ENCODE measurements at places on chromosomes 4 and X.

- no peak for DNase-seq
These were observed 62.2 kb upstream of the GPR78 start for GRCh38 chr4:8517946-8518345.

DNA sequence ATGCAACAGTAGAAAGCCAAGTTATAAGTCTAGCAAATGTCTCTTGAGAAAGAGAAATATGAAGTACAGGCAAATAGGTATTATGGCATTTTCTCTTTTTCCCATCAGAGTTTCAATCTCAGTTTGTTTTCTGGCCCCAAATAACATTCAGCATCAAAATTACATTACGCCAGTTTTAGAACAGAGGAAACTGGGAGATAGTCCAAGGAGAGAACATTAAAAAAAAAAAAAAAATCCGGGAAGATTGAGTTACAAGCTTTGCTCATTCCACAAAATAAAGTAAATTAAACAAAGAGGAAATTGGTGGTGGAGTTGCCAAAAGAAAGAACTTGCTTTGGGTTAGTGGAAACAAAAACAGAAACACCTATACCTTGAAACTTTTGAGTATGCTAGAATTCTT lies 50.4 kb upstream of the IL13RA2 start:
- no peak for DNase-seq

GRCh38 chr4:162683659-162684370 lies 482.9 kb downstream of the NAF1 start:
- DNase-seq = no peak

DNA sequence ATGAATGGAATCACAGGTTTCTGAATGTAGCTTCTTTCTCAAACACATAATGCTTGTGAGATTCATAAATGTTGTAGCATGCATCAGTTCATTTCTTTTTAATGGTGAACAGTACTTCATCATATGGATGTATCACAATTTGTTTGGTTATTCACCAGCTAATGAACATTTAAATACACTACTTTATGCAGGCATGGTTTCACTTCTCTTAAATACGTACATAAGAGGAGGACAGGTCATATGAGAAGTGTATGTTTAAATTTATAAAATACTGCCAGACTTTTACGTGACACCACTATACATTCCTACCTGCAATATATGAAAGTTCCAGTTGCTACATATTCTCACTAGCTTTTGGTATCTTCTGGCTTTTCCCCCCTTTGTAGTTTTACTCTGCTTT lies 65.4 kb downstream of the ANKRD17 start:
- no peak for DNase-seq

DNA sequence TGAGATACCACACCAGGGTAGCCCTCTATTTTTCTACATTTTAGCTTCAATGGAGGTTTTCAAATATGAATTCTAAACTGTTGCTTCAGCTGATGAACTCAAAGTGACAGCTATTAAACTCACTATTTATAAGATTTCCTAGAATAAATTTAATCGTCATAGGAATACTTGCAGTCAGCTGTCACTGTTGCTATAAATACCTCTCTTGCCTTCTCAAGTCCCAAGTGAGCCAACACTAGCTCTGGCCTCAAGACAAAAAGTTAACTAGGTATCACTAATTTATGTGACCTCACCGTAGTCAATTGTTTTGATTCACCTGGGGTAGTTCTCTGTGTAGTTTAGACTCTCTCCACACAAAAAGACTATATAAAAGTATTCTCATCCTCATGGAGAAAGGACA lies 34.3 kb upstream of the PROM1 start:
- DNase-seq = no peak

GRCh38 chr4:11904846-11905739 lies 476.4 kb upstream of the HS3ST1 start:
- no peak for DNase-seq

DNA sequence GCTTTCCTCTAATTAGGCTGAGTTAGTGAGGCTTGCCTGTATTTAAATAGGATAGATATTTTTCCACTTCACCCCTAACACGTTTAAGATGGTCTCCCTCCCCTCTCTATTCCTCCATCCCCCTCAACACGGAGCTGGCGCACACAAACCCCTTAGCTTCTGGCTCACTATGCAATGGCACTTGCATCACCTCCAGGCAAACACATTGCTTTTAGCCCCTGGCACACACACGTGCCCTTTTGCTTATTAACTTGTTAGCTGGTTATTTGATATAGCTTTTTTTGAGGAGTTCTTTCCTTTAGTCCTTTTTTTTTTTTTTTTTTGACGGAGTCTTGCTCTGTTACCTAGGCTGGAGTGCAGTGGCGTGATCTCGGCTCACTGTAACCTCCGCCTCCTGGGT lies 94.3 kb downstream of the HDAC8 start:
- peak; percentile 25 for DNase-seq

DNA sequence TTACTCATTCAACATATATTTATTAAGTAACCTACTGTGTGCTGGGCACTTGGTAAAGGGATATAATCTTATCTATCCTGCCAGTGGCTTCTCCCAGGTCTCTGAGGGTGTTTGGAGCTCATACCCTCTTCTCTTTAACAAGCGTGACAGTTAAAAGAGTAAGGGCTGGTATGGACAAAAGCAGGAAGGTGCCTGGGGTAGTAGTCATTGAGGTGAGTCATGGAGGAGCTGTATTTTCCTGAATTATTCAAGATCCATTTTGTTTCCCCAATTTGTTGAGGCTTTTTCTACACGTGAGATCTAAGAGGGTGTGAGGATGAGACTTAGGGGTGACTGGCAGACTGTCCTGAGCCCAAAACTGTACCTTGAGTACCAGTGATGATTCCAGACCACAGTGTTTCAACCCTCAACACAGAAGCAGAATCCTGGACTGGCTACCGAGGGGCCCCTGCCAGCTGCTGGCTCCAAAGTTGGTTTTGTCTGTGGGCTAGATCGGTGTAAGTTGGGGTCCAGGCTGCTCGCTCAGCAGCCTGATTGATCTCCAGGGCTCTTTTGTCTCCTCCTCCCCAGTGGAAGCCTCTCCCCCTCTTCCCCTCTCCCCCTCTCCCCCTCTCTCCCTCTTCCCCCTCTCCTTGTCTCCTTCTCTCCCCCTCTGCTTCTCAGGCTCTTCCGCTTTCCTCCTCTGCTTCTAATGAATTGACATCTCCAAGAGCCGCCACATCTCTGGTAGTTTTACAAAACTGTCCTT lies at the start of gene DRP2:
TSS of gene DRP2 (plus strand) at position 671 of the 748 bp plus-strand sequence. CDS start 11,862 bp downstream, outside the sequence.
- DNase-seq = no peak

DNA sequence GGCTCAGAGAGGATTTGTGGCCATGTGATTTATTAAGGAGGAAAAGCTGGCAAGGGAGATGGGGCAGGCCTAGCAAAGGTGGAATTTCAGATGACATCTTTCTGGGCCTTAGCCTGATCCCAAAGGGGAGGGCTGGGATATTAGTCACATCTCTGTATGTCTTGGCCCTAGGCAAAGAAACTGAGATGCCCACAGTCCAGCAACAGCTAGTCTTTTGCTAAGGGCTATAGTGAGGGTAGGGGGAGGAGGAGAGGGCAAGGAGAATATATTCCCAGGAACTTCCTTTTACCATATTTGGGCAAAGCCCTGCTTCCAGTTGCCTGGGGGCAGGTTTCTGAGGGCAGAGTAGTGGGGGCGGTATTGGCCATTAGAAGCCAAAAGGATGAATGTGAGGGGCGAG lies 209.8 kb upstream of the NR3C2 start:
- no peak for DNase-seq

DNA sequence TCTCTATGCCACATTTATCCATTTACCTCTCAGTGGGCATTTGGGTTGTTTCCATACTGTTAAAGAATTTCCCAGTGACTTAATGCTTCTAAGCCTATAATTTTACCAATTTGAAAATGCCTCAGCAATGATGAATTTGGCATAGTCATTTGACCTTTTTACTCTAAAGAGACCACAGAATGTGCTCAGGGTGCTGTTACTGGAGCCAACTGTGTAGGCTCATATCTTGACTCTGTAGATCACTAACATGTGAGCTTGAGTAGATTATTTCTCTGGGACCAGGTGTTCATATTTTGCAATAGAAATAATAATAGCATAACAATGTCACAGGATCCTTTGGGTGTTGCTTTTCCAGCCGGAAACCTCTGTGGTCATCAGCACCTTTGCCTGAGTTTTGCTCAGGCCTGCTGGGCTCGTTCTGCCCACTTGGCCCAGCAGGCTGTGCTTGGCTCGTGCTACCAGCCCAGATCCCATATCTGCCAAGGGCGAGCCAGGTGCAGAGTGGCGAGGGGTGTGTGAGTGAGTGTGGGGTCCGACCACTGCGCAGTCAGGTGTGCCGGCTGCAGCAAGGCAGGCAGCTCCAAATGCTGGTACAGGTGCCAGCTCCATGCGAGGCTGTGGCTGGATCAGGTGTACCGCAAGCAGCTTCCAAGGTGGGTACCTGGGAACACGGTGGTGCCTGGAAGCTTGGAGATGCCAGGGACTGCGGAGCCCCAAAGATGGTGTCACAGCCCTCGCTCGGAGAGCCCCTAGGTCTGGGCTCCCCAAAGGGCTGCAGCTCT lies 70.6 kb upstream of the ANK2 start:
- no peak for DNase-seq

GRCh38 chr4:52957220-52957686 lies 95.1 kb downstream of the RASL11B start:
- peak; percentile 68 for DNase-seq

GRCh38 chrX:141839856-141840255 lies 1.7 kb downstream of the MAGEC3 start:
- DNase-seq = no peak

GRCh38 chrX:2967998-2968909 lies 38.1 kb upstream of the ARSH start:
- peak; percentile 59 for DNase-seq

GRCh38 chrX:67725471-67725870 lies 181.7 kb downstream of the AR start:
- no peak for DNase-seq

GRCh38 chr4:76850010-76850441 lies 47.9 kb downstream of the SOWAHB start:
- no peak for DNase-seq

- DNase-seq = no peak
These were observed 910.4 kb downstream of the RAB28 start for GRCh38 chr4:12573716-12574115.

DNA sequence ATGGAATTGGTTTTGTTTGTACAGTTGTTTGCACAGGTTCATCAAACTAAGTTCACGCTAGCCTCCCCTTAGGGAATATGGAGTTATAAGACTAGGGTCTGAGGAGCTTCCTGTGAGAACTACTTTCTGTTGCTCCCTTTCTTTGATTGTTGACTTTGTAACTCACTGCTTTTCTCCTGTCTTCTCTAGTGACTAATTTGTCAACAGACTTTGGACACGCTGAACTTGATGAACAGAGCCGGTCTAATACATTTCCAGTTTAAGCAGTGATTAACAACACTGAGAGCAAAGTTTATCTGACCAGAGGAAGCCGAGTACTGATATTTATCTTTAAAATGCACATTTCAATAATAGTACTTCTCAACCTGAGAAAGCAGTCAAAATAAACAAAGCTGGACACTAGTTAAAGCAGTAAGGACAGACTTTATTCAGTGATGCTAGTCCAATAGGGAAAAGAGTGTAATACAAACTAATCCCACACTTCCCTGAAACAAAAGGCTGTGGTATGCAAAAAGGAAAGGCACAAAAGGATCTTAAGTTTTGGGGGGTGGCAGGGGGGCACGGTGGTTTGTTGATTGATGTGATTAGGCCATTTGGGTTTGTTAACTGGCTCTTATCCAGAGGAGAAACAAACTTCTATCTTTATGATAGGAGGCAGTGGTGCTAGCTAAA lies 2.7 kb upstream of the NUDT9 start:
- DNase-seq = no peak

DNA sequence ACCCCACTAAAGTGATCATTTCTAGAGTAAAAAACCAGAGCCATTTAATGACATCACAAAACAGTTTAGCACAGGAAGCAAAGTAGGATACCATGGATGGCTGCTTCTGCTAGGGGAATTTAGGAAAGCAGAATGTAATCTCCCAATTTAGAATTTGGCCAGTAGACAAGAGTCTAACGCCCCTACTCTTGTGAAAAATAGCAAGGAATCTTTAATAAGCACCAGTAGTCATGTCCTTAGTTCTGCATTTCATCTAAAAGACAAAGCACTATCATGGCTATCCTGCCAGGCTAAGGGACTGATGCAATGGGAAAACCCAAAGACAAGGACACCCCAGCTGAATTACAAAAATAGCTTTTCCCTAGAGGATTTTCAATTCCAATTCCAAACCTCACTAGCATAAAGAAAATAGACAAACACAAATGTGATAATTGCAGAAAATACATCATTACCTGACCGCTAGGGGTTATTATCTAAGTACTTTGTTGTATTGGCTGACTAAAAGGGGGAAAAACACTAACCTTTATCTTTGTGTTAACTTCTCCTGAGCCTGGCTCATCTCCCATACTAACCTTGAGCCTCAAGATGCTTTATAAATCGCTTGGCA lies 2.6 kb upstream of the AMMECR1 start:
- no peak for DNase-seq

DNA sequence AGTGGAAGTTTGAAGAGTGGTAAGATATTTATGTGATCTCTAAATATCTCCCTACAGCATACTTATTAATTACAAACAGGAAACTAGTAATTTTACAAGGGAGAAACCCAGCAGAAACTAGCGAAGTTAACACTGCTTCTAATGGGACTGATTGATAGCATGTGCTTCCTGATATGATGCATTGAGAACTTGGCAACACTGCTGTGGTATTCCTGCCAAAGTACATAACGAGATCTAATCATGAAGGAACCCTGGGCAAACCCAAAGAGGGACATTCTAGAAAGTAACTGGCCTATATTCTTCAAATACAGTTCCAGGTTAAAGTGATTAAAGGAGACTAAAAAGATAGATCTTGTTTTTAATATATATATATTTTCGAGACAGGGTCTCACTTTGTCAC lies 4.6 kb upstream of the GPR34 start:
- DNase-seq = no peak

DNA sequence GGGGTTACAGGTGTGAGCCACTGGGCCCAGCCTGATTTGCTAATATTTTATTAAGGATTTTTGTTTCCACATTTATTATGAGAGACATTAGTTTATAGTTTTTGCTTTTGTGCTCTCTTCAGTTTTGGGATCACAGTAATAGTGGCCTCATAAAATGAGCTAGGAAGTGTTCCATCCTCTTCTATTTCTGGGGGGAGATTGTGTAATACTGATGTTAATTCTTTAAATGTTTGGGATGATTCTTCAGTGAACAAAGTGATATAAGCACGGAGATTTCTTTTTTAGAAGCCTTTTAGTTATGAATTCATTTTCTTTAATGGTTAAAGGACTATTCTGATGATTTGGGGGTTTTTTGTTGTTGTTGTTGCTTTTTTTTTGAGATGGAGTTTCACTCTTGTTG lies 41.3 kb downstream of the RBMX start:
- DNase-seq = no peak

- DNase-seq = no peak
These were observed 237.8 kb upstream of the JADE1 start for GRCh38 chr4:128571747-128572146.

- DNase-seq = no peak
These were observed 526.4 kb upstream of the PRKX start for GRCh38 chrX:4239650-4240540.

GRCh38 chr4:162586266-162586665 lies 422.5 kb upstream of the FSTL5 start:
- no peak for DNase-seq

GRCh38 chrX:10570601-10571000 lies 49.8 kb downstream of the MID1 start:
- DNase-seq = no peak

GRCh38 chr4:16883806-16884205 lies 14.6 kb downstream of the LDB2 start:
- DNase-seq = no peak

All from right hindlimb (tissue), 1 donor.